ENCODE measurements at places on chromosomes 1 and 21.

GRCh38 chr1:194366705-194367104 lies 1180.3 kb upstream of the B3GALT2 start:
- DNase-seq = no peak

DNA sequence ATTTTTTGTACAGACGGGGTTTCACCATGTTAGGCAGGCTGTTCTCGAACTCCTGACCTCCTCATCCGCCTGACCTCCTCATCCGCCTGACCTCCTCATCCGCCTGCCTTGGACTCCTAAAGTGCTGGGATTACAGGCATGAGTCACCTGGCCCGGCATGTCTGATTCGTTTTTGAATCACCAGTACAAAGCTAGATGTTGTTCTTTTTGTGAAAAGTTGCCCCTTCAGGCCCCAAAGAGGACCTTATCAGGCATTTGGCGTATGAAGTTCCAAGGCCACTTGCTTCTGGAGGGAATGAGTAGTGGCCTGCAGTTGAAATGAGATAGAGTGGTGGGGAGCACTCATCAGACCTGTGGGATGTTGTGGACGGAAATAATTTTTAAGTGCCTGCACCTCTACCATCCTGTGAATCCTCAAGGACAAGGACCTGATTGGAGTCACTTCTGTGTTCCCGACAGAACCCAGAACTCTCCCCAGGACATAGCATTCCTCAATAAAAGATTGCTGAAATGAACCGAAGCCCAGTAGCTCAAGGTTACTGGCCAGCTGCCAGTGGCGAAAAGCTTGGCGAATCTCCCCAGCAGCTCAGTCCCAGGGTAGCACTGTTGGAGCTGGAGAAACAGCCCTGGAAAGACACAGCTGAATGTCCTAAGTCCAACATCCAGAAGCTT lies 50.1 kb downstream of the NDUFS5 start:
- no peak for DNase-seq

DNA sequence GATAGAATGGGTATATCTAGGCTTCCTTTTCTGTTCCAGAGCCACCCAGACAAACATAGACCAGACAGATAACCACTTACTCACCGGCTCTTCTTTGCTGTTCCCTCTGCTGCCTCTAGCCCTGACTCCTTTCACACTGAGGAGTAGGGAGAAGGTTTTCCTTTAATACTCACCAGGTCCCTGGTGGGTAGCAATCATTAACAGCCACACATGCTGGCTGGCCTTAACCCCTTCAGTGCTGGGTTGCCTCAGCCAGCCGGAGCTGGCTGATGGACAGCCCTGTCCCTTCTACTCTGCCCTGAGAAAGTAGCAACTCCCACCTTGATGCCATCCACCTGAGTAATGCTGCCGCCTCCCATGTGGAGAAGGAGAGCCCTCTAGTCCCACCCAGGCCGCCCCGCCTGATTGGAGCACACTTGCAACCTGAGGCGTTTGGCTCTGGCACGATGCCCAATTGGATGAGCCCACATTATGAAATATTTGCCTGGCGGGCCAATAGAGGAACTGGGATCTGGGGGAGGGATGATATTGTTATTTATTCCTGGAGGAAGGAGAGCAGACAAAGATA lies 71.6 kb downstream of the PLEKHA6 start:
- DNase-seq = no peak

DNA sequence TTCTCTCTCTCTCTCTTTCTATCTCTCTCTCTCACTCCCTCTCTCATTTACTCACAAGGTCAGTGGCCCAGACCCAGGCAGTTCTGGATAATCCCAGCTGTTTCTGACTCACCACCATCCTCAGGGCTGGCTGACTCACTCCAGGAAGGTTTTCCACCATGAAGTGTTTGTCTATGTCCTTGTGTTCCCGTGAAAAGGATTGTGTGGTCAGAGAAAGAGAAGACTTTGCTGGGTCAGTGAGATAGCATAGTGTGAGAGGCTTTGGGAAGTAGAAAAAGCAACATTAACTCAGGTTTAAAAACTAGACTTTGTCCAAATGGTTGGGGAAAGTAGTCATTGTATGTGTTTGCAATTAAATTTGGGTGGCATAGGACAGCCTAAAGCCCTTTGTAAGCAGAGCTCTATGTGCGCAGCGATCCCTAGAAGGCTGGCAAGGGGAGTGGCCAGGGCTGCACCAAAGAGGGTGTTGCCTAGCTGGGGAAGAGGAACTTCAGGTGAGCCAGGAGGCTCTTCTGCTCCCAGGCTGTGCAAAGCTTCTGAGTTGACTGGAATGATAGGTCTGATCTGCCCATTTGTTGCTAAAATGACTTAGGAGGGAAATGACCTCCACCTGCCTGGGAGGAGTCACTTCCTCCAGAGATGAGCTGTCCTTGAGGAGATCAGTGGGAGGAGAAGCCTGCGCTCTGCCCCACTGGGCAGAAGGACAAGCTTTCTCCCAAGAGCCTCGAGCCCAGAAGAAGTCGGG lies 4.9 kb upstream of the CAPN2 start:
- DNase-seq = no peak

DNA sequence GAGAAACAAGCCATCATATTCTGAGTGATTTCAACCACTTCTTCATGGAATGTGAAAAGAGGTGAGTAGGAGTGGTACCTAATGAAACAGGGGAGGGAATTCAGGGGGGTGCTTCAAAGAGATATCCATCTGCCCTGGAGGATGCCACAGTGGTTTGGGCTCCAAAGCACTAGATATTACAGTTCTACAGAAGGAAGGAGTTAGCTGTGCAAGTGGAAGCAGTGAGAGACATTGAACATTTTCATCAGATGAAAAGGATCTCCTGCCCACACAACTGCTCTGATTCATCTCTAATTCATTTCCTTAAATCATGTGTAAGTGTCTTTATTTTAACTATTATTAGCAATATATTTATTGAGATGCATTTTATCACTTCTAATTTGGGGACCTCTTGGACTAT lies 2.8 kb upstream of the RGS5 start:
- DNase-seq = no peak

- DNase-seq = no peak
Observed at GRCh38 chr1:29417971-29418370, 181.6 kb downstream of the PTPRU start.

GRCh38 chr1:198265073-198265661 lies 108.4 kb downstream of the NEK7 start:
- no peak for DNase-seq
